Mesangial cell (primary cell): ENCODE measurements at places on chromosomes 7 and 10. TPM values are rescaled to one million over a fixed set of nuclear protein-coding genes. Genes with fewer than 3 reads are reported as not detected.

TFEC gene
- total RNA-seq, result not detected in 2 replicates

HMX3 gene
- total RNA-seq, result not detected in 2 replicates

SP8 gene
- not detected in 2 replicates for total RNA-seq

ANKRD30A gene
- not detected in 2 replicates for total RNA-seq

SLC16A9 gene
- 1.6 and 2.1 TPM in 2 replicates for total RNA-seq

GIMAP7 gene
- not detected in 2 replicates for total RNA-seq

CAV1 gene
- 69.3 and 147 TPM in 2 replicates for total RNA-seq

CCL24 gene
- not detected in 2 replicates for total RNA-seq

TUBAL3 gene
- not detected in 2 replicates for total RNA-seq

EPDR1 gene
- total RNA-seq, result 34.5 and 53.1 TPM in 2 replicates

ASL gene
- total RNA-seq, result 29.2 and 56.1 TPM in 2 replicates

AKR1C8 gene
- total RNA-seq, result not detected in 2 replicates

CLCN1 gene
- not detected in 2 replicates for total RNA-seq

TMEM26 gene
- total RNA-seq, result under 0.01 and 0.89 TPM in 2 replicates
